ENCODE measurements at places on chromosomes 3 and 15.

GRCh38 chr3:52773361-52774065, 2.8 kb upstream of the NEK4 start:
- DNase-seq: no peak

DNA sequence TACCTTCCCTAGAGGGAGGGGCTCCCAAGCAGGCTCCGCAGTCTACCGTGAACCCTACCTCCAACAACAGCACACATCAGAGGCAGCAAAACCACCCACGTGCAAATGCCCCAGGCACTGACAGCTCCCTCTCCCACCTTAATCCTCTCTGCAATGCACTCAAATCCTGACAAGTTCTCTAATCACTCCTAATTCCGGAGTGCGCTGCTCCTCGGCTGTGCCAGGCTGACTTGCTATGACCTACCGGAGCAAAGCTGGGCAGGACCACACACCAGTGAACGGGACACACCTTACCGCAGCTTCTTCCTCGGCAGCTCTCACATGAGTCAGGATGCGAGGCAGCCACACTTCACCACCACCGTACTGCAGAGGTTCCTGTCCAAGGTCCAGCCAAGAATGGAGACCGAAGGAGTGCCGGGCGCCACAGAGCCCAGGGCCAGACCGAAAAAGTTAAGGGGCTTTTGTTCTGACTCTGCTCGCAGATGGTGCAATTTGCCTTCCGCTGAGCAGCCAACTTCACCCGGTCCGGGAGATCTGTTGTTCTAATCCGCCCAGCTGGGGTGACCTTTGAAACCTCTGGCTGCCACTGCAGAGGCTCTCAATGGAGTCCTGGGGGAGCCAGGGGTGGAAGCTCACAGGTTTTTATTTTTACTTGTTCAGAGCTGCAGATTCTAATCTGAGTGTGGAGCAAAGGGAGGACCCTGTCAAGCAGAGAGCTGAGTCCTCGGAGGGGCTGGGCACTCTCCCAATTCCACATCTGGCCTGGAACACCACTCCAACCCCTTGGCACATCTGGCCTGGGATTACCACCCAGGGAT, 84.4 kb downstream of the MYLK start:
- peak; percentile 73 for DNase-seq

GRCh38 chr3:115836944-115837343, 213.6 kb downstream of the GAP43 start:
- DNase-seq: peak; percentile 29

GRCh38 chr15:39555885-39556284, 25.0 kb upstream of the THBS1 start:
- DNase-seq: peak; percentile 9

- no peak for DNase-seq
These were observed 238.3 kb upstream of the TRIM42 start for GRCh38 chr3:140439527-140439926.

- DNase-seq: peak; percentile 83
These were observed 185.6 kb upstream of the MRPL3 start for GRCh38 chr3:131688370-131688769.

GRCh38 chr3:10356461-10356981, 35.6 kb upstream of the SEC13 start:
- DNase-seq: no peak

DNA sequence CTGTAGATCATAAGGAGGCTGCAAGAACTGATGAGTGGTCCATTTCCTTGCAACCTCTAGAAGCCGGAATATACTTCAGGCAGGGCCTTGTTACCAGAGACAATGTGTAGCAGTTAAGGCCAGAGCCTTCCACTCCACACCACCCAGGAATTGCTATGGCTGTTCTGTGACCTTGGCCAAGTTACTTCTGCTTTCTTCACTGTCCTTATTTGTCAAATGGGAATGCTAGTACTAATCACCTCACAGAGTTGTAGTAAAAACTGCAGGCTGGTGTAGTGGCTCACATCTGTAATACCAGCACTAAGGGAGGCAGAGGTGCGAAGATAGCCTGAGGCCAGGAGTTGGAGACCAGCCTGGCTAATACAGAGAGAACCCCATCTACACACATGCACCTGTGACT, 28.7 kb upstream of the RPN1 start:
- no peak for DNase-seq

DNA sequence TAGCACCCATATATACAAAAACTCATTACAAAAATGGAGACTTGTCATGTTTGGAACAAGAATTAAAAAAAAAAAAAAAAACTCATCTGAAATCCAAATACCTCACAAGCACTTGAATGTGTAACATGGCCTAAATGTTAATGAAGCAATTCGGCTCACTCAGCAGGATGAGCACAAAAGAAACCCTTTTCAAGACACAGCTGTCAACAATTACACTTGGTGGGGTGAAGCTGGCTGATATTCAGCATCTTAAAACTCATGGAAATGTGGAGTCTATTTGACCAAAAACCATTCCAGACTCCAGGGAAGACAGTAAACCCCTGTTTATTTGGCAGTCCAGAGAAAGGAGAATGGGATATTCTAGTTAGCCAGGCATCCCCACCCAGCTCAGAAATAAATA, 205.4 kb upstream of the TSC22D2 start:
- no peak for DNase-seq

DNA sequence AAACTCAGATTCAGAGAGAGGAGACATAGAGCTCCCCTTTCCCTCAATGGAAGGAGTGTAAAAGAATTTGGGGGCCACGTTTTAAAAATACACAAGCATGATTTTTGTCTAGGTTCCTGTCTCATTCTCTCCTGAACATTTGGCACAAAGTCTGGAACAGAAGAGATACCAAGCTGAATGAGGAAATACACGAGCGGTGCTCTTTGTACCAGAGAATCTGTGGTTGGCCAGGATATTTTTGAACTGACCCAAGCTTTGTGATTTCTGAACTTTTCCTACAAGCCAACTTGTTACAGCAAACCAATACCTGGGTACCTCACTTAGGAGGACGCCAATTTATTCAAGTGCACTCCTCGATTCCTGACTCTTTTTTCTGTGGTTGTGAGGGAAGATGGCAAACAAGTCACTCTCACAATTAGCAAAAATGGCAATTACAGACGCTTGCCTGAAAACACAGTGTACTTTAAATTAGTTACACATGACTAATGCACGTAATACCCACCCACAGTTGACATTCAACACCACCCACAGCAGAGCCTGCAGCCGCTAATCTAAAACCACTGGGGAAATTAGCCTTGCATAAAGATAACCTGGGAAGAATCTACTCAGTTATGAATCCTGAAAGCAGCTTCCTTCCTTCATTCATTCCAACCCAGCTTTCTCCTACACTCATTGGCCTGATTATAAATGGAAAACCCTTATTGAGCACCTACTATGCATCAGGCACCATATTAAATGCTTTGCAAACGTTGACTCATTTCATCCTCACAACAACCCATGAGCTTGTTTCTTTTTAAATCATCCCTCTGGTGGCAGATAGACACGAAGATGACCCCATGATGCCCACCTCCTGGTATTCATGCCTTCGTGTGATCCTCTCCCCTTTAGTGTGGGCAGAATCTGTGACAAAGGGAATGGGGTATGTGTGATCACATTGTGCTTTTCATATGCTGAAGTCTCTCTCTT, 293.5 kb downstream of the KBTBD8 start:
- DNase-seq: no peak

- peak; percentile 58 for DNase-seq
These were observed 2.5 kb downstream of the PDZRN3 start for GRCh38 chr3:73622091-73622805.

GRCh38 chr3:115469649-115470048, 153.7 kb upstream of the GAP43 start:
- no peak for DNase-seq

DNA sequence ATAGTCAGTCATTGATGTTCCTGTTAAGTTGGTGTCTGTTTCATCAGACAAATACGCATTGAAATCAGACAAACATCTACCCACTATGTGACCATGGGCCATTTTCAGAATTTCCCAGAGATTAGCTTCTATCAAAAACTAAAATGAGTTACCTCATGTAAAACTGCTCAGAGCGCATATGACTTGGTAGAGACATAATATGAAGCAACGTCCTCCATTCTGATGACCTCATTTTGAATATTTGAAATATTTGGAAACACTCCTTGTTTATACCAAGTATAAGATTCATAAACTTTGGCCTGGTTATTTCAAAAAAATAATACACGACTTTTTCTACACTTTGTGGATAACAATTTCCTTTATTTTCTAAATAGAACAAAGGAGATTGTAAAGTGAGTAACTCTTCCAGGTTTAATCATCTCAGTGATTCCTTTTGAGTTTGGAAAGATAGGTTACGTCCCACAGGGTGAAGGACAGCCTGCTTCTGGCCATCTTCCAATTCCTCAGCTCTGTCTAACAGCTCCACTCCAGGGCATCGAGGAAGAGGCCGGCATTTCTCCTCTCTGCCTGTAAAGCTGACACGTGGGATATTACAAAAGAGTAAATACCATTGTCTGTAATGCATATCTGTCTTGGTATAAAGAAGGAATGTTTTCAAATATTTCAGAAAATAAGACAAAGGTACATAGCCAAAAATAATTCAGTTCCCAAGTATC, 122.6 kb downstream of the CADM2 start:
- DNase-seq: no peak

GRCh38 chr3:46114323-46114988, 87.2 kb upstream of the XCR1 start:
- peak; percentile 92 for DNase-seq

DNA sequence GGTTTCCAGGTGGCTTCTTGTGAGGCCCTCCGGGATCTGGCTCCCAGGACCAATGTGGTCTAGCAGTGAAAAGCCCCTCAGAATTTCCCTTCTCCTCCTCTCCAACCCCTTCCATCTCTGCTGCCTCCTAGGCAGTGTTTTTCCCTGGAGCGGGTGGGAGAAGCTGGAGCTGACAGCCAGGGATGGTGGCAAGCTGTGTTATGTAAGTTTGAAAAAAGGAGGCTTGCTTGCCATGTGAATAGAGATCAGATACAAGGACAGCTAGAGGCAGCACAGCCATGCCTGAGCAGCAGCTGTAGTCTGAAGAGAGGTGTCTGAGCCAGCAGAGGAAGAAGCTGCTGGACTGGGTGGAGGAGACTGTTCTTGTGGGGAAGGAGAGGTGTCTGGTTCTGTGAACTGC, 20.6 kb downstream of the SNAPC5 start:
- no peak for DNase-seq

DNA sequence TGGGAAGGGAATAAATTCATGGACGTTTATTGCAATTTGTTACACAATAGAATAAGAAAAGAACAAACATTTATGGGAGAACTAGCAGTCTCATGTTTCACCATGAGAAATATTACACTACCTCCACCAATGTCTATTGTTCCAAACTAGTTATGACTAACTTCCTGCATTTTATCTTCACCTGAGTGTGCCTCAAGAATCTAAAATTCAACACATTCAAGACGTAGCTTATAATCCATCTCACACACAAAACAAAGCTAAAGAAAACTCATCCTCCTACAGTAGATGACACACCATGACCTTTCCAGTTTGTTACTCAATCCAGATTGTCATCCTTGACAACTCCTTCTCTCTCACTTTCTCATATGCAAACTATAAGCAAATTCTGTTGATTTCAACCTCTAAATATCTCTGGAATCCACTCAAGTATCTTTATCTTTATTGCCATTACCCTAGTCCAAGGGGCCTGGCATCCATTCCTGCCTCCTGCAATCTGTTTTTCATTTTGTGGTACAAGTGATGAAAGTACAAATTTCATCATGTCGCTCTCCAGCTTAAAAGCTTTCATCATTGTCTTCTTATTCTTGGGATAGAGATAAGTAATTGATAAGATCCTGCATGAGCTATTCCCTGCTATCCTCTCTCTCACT, 229.9 kb downstream of the NR2F2 start:
- DNase-seq: peak; percentile 71

GRCh38 chr3:142723665-142723967, 218 bp upstream of the TRPC1 start:
- no peak for DNase-seq

DNA sequence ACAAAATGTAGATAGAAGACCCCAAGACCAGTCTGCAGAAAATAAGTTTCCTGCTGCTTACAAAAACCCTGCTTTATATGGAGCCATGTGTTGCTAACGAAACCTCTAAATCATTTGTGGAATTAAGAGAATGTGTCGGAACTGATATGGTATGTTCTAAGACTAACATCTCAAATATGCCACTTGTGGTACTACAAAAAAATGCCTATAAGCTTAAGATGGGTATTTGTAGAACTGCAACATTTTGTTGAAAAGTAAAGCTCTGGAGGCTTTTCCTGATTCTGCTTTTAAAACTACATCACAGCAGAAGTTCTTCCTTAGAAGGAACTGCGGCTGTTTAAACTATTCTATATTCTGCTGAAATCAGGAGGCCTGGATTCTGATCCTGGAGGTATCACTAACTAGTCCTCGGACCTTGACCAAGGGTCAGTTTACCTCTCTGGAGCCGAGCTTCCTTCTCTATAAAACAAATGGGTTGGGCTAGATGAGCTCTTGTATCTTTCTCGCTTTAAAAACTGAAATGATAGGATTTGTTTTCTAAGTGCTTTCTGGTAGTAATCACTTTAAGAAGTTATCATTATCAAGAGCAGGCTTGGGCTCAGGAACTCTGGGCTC, 74.9 kb downstream of the RAD18 start:
- peak; percentile 97 for DNase-seq

Data from EH (cell line).